Anterior cingulate cortex (tissue), 58 donors: ENCODE measurements at places on chromosomes 1 and 21.

- no peak for DNase-seq
Observed at GRCh38 chr1:198187973-198188588, 31.3 kb downstream of the NEK7 start.

DNA sequence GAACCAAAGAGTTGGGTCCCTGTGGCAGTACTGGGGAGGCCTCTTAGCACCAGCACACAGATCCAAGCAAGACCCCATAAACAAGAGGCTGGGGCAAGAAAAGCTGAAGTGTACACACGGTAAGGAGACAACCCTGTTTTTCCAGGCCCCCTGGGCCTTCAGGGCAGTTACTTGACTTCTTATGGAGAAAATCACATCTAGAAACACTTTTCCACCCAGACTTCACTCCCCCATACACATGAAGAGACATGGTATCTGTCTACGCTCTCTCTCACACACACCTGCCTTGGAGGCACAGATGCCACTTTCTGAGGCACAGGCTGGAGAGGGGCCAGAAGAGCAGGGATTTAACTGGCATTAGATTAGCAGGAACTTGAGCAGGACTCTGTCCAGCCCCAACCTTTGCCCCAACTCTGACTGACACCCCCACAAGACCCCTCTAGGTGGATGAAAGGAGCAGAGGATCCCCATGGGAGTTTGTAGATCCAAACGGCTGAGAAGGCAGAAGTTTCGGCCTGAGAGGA, 2.2 kb downstream of the CERS2 start:
- no peak for DNase-seq

- DNase-seq: no peak
Observed at GRCh38 chr21:41615613-41616012, 107.7 kb upstream of the TMPRSS2 start.

- DNase-seq: no peak
Observed at GRCh38 chr1:228164561-228165371, 838 bp upstream of the IBA57 start.

GRCh38 chr1:244192325-244192724, 141.2 kb downstream of the ZBTB18 start:
- no peak for DNase-seq

DNA sequence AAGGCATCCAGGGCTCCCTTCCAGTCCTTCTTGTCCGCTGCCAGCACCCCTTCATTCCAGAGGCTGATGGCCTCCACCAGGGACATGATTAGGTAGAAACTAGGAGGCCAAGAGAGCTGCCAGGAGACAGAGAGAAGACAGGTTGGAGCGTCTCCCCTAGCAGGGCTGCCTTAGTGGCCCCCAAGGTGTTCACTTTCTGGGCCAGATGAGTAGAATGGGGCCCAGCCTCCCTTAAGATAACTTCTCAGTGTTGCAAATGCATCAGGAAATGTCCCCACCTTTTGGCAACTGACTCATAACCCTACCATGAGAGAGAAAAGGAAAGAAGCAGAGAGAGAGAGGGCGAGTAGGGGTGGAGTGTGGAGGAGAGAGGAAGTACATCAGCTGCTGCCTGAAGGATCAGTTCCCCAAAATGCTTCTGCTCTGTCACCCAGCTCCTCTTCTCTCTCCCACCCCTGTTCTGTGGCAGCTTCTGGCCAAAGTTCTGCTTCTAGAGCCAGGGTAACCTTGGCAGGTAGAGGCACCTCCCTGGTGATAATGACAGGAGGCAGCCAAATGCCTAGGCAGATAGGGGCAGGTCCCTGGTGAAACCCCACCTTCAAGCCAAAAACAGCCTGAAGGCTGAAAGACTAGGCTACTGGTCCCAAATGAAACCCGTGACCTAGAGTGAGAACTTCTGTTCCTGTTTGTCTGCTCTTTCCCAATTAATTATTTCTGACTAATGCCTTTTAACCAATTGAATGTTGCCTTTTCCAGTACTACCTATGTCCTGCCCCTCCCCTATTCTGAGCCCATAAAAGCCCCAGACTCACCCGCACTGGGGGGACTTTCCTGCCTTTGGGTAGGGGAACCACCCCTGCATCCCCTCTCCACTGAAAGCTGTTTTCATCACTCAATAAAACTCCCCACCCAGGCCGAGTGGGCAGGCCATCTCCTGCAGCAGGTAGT, at the start of gene NCF2:
TSS of gene NCF2 (minus strand) at position 216 of the 948 bp plus-strand sequence. CDS start at position 86, 130 bp downstream.
- DNase-seq: no peak

GRCh38 chr1:84353695-84354094, 44.6 kb upstream of the DNASE2B start:
- no peak for DNase-seq

- DNase-seq: no peak
Observed at GRCh38 chr1:15799928-15800835, 7.3 kb downstream of the UQCRHL start.

GRCh38 chr1:193103759-193104501, 1.3 kb downstream of the GLRX2 start:
- no peak for DNase-seq

DNA sequence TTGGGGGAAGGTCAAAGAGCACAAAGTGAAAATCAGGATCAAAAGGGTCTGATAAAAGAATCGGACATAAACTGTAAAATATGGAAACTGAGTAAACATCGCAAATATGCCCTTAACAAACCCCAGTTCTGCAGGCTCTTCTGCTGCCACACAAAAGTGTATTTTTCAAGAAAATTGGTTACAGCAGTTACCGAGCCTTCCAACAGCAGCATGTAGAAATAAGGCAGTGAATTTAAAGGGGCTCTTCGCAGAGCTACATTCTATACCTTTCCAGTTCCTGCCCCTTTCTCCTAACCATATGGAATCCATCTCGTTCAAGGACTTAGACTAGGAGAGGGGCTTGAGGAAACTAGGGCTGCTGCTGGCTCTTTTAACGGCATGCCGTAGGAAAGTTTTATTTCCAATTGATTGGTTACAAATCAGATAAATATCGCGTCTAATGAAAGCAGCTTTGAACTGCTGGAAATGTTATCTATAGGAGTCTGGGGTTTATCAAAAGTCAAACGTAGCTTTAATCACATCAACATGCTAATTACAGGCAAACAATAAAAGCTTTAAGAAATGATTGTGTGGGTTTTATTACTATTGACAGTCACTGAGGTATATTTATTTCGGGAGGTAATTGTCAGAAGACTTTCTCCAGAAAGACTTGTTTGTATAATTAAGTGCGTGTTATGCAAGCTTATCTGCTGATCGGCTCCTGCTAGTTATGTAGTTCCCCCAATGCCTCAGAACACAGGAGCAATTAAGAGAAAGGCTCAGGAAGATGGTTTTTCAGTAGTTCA, 59.1 kb downstream of the GORAB start:
- DNase-seq: no peak

DNA sequence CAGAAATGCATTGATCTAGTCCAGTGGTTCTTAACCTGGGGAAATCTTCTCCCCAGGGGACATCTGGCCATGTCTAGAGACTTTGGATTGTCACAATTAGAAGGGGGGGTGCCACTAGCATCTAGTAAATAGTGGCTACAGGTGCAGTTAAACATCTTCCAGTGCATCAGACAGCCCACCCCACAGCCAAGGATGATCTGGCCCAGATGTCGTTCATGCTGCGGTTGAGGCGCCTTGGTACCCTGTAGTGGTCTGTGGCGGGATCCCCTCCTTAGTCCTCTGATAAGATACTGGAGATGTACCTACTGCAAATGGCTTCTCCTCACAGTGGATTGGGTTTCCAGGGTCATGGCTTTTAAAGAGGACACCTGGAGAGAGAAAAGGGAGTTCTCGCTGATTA, 69.8 kb downstream of the PRDM2 start:
- DNase-seq: no peak

DNA sequence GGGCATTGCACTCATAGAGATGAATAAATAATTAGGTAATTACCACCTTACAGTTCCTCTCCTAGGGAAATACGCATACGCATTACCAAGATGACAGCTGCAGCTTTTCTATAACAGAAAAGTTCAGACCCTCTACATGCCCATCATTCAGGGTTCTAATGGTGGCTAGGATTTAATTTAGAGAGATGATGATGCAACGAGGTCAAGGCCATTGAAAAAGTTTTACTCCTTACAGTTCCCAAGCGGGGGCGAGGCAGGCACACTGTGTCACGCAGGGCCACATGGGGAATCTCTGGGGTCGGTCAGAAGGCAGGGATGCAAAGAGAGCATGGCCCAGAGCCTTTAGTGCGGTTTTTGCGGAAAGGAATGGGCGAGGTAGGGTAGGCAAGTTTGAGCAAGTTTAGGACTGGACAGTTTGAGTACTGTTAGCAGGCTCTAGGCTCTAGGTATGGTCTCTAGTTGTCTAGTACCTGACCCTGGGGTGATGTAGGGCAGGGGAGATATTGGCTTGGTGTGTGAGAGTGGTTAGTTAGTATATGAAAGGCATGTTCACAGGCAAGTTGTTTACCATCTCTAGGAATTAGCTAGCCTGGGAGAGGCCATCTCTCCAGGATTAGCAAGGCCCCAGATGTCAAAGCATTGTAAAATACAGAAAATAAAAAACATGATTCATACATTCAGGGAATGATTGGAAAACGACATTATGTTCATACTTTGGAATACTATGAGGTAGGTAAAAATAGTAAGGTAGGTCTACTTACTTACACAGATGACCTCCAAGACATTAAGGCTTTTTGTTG, 29.6 kb upstream of the ID3 start:
- DNase-seq: no peak

DNA sequence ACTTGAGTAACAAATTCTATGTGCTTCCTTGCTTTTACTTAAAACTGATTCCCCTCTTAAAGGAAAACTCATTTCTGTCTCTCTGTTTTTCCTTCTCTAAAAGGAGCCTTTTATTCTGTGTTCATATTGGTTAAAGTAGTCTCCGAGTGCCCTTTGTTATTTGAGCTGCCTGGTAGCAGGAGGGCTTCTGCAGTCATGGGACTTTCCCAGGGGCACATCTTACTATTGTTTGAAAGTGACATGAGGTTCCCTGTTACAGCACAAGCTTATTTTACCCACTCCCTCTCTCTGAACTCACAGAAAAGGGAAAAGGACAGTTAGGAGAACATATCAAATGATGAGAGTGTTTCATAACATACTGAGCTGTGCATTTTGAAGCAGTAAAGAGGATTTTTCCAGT, 58.1 kb upstream of the ANGPTL1 start:
- DNase-seq: no peak

- DNase-seq: peak; percentile 40
Observed at GRCh38 chr21:45128613-45129188, 54.3 kb downstream of the ADARB1 start.

- DNase-seq: no peak
Observed at GRCh38 chr1:21337928-21338572, 47.8 kb upstream of the ECE1 start.

- no peak for DNase-seq
Observed at GRCh38 chr1:28893403-28894102, 20.8 kb upstream of the EPB41 start.
